ENCODE measurements at places on chromosomes 12 and 14.

- no peak for DNase-seq
Measured at GRCh38 chr14:103533999-103534575, 5.1 kb downstream of the TRMT61A start.

DNA sequence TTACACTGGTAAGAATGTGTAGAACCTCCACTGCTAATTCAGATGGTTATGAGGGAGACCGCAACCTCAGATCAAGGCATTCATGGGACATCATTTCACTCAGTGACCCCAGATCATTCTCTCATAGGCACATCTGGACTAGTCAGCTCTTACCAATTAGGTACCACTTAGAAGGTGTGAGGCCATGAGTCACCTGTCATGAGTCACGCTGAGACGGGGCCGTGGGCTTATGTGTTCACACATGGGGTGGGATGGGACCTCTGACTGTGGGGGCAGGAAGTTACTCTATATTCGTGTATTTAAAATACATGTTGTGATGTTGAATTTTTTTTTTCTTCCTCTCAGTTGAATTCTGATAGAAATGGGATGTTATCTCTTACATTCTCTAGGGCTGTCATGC is 55.9 kb downstream of the CCDC92 start:
- DNase-seq: no peak

GRCh38 chr12:97921979-97922722 is 459.5 kb downstream of the RMST start:
- DNase-seq: no peak

DNA sequence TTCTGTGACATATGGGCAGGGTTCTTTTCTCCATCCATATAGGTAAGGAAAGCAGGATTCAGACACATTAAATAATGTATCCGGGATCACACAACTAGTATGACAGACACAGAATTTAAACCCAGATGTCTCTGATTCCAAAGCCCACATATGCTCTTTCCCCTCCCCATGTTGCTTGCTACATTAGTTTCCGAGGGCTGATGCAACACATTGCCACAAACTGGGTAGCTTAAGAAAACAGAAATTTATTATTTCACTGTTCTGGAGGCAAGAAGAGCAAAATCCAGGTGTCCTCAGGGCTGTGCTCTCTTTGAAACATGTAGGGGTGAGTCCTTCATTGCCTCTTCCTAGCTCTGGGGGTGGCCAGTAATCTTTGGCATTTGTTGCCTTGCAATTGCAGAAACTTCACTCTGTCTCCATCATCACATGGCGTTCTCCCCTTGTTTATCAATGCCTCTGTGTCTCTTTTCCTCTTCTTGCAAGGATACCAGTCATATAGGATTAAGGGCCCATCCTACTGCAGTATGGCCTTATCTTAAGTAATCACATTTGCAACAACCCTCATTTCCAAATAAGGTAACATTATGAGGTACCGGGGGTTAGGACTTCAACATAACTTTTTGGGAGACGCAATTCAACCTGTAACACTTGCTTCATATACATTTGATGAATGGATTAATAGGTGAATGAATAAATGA is 83.0 kb upstream of the CCND2 start:
- no peak for DNase-seq

DNA sequence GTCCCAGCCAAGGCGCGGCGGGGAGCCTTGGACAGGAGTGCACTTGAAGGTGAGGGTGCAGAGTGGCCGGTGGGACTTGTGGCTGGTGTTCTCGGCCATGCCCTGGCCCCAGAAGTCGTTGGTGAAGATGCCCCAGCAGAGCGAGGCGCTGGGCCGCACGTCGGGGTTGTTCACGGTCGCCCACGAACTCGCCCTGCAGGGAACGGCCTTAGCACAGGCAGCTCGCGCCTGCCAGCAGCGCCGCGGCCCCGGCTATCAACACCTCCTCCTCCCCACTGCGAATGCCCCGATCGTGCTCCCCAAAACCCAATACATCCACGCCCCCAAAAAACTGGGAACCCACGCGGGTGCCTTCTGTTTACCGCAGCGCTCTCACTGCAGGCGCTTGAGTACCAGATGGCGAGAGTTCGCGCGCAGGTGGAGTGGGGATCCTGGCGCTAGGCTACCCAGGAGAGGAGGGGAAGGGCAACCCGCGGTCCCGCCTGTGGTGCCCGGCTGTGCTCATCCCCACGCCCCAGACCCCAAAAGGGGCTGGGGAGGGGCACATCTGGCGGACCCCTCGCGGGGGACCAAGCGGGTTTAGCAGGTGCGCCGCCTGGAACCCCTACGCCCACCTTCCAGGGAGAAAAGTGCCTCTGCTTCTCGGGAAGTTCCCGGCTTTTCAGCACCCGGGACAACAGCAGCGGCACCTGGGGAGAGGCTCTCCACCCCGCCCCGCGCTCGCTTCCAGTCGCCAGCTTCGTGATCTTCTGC is 386.3 kb upstream of the TMTC1 start:
- no peak for DNase-seq

- no peak for DNase-seq
Measured at GRCh38 chr14:77488558-77488957, 10.1 kb downstream of the ISM2 start.

- no peak for DNase-seq
Measured at GRCh38 chr12:128649902-128650301, 173.9 kb downstream of the SLC15A4 start.

GRCh38 chr12:84764001-84764400 is 148.6 kb downstream of the SLC6A15 start:
- no peak for DNase-seq

DNA sequence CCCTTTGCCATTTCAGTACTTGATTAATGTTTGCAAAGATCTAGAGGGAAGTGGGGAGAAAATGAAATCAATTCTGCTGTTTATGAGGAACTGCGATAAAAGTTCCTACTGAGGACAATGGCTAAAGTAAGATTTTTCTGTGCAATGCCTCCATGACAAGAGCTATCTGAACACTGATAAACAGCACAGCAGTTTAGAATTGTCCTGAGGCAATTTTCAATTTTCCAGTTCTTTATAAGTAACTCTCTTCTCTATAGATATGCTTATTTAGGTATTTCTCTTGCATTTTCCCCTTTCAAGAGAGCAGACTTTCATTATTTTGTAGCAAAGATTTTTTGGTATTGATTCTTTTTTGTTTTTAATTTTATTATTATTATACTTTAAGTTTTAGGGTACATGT is 34.6 kb upstream of the TMTC2 start:
- no peak for DNase-seq

- DNase-seq: no peak
Measured at GRCh38 chr14:81198651-81199050, 22.1 kb downstream of the GTF2A1 start.

DNA sequence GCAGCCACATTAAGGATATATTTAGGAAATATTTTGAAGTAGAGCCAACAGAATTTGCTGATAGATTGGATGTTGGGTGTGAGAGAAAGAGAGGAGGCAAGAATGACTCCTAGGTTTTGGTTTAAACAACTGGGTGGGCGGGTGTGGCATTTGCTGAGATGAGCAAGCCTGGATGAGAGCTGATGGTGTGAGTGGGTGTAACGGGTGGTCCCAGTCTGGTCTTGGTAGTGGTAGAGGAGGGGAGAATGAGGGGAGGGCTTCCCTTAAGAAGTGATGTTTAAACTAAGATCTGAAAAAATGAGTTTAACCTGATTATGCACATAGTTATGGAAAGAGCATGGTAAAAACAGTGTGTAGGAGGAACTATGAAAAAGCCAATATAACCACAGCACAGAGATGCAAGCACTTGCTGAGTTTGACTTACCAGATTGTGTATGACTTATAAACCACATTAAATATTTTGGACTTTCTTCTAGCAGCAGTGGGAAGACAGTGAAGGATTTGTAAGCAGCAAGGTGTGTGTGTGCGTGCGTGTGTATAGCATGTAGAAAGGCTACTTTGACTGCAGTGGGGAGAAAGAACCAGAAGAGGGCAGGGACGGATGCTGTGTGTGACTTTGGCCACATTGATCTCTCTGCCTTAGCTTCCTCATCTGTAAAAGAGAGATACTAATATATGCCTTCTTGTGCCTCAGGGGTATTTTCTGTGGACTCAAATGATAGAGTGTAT is 139.7 kb downstream of the PRIMA1 start:
- peak; percentile 12 for DNase-seq

DNA sequence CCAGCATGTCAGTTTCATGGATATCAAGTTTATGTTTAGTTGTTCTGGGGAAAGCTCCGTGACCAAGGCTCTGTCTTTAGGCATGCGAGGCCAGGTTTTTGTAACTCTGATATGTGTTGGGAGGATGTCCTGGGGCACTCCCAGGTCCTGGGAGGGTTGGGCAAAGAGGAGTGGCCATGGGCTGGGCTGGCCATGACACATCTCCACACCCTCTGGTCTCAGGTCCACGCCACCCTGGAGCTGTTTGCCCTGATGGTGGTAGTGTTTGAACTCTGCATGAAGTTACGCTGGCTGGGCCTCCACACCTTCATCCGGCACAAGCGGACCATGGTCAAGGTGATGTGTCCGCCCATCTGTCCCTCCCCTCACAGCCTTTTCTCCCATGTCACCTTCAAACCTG is 46.4 kb downstream of the TPCN1 start:
- no peak for DNase-seq

DNA sequence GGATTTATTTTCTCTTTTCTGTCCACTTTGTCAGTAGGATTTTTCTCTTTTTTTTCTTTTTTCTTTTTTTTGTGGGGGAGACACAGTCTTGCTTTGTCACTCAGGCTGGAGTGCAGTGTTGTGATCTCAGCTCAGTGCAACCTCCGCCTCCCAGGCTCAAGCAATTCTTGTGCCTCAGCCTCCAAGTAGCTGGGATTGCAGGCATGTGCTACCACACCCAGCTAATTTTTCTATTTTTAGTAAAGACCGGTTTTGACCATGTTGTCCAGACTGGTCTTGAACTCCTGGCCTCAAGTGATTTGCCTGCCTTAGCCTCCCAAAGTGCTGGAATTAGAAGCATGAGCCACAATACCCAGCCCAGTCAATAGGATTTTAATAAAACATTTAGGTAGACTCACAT is 21.0 kb upstream of the TBK1 start:
- DNase-seq: no peak

- no peak for DNase-seq
Measured at GRCh38 chr12:1584326-1584725, 10.1 kb downstream of the FBXL14 start.

DNA sequence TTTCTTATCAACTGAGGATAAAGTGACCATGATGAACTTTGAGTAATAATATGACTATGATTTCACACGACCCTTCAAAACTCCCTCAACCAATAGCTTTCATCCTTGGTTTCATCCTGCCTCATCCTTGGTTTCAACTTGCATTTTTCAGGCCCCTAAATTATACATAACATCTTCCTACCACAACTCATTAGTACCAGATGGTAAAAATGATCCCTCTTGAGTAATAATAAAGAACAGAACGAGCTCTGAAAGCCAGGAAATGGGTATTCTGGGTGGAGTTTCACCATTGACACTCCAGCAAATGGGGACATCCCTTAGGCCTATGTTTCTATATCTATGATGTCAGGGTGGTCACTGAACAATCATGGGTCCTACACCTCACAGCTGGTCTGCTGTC is 72.1 kb upstream of the LMNTD1 start:
- no peak for DNase-seq

- DNase-seq: peak; percentile 56
Measured at GRCh38 chr12:53543539-53543938, 36.3 kb upstream of the NPFF start.

DNA sequence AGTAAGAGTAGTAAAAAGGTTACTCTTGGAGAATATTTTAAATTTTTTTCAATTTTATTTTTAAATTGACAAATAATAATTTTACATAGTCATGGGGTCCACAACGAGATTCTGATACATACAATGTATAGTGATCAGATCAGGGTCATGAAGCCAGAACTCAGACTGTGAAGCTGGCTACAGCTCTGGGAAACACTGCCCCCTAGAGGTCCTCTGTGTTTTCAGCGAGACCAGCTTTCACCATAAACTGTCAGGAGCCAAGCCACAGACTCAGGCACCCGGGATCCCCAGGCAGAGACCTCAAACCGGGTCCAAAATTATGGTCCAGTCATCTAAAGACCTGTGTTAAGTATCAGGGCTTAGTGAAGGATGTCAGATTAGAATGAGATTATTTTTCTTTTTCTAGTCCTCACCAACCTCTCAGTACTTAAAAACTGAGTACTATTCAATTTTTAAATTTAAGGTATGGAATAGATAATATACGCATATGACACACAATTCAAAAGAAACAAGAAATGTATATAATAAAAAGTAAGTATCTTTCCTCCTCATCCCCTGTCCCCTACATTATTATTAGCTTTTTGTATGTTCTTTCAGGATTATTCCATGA is 397.1 kb downstream of the MDGA2 start:
- peak; percentile 7 for DNase-seq

- DNase-seq: no peak
Measured at GRCh38 chr14:71475916-71476315, 456.3 kb upstream of the RGS6 start.

- DNase-seq: no peak
Measured at GRCh38 chr14:70908935-70909641, 1.8 kb downstream of the PCNX1 start.

GRCh38 chr12:78086553-78087362 is 256.1 kb downstream of the NAV3 start:
- DNase-seq: no peak

- no peak for DNase-seq
Measured at GRCh38 chr14:99603471-99604277, at the start of gene CCDC85C. TSS of gene CCDC85C (minus strand) at chr14:99604207. CDS start at chr14:99603959, 248 bp downstream.

DNA sequence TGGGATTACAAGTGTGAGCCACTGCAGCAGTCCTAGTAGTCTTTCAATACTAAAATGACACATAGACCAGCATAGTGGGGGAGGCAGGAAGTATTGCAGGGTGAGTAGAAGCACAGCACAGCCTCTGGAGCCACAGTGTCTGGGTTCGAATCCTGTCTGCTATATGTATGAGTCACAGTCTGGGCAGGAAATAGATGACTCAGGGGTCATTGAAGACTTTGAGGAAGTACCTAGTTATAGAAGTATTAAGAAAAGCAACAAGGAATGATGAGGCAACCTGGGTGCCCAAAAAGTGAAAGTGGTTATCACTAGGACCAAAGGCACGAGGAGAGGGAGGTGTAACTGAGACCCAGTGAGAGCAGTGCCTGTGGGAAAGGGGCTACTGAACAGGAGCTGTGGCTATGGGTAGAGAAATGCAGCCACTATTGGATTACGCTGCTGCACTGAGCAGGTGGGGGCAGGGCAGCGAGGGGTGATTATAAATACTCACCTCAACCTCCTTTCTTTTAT is 124.0 kb downstream of the PDE3A start:
- DNase-seq: no peak

GRCh38 chr14:93200553-93200952 is 6.3 kb downstream of the GON7 start:
- peak; percentile 13 for DNase-seq

- DNase-seq: no peak
Measured at GRCh38 chr12:131025939-131026702, 72.4 kb downstream of the ADGRD1 start.

DNA sequence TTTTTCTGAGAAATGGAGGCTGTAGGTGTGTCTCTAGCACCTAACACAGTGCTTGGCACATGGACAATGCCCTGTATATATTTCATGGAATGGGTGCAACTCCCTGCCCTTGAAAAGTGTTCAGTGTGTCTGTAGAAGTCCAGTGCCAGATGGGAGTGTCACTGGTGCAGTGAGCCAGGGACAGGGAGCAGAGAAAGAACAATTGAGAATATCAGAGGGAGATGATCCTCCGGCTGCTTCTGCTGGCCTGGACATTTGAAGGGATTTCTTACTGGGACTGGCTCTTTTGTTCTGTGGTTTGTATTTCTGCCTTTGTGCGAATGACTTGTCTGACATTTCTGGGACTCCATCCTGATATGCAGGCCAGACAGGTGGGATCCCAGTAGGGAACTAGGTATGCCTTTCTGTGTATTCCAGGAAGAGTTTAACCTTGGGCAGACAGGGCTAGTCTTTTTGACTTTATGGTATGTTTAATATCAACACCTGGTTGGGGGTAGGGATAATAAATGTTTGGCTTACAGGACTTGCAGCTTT is 328.0 kb downstream of the NRXN3 start:
- DNase-seq: no peak
